ENCODE measurements at places on chromosomes 2 and 18.

DNA sequence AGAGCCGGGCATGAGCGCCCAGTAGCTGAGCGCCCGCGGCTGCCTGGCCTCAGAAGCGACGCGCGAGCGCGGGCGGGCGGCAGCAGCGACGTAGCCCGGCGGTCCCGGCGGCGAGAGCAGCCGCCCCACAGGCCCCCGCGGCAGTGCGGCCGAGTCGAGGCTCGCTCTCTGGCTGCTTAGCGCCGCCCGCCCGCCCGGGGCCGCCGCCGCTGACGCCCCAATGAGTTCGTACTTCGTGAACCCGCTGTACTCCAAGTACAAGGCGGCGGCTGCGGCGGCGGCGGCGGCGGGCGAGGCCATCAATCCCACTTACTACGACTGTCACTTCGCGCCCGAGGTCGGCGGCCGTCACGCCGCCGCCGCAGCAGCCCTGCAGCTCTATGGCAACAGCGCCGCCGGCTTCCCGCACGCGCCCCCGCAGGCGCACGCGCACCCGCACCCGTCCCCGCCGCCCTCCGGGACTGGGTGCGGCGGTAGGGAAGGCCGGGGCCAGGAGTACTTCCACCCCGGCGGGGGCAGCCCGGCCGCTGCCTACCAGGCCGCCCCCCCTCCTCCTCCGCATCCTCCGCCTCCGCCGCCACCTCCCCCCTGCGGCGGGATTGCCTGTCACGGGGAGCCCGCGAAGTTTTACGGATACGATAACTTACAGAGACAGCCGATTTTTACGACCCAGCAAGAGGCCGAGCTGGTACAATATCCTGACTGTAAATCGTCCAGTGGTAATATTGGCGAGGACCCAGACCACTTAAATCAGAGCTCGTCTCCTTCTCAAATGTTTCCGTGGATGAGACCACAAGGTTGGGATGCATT is 847 bp downstream of the HOXD8 start:
- DNase-seq: no peak

DNA sequence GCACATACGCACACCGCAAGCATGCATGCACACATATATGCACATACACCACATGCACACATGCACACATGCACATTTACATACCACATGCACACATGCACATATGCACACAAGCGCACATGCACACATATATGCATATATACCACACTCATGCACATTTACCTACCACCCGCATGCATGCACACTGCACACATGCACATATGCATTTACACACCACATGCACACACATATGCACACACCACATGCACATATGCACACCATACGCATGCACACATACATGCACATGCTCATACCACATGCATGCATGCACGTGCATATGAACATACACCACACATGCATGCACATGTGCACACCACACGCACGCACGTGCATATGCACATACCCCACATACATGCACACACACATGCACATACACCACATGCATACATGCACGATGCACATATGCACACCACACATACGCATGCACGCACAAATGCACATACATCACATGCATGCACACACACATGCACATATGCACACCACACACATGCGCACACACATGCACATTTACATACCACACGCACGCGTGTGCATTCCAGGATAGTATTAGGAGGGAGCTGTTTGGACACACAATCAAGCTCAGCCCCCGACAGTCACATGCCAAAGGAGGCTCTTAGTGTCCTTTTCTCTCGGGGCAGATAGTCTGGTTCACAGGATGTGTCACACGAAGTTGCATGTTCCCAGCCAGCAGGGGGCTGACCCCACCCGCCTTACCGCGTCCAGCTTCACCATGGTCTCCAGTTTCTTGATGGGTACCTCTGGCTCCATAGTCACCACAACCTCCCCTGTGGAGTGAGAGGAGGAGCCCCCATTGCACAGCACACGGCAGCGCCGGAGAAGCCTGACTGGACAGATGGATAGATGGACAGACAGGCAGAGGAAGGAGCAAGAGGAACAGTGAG is 5.9 kb downstream of the OTOF start:
- DNase-seq: no peak

- DNase-seq: no peak
Measured at GRCh38 chr2:119795309-119796303, 35.9 kb downstream of the PTPN4 start.

GRCh38 chr2:50922506-50922905 is 109.4 kb downstream of the NRXN1 start:
- DNase-seq: no peak

GRCh38 chr2:112483042-112483473 is 1.1 kb downstream of the TTL start:
- no peak for DNase-seq

DNA sequence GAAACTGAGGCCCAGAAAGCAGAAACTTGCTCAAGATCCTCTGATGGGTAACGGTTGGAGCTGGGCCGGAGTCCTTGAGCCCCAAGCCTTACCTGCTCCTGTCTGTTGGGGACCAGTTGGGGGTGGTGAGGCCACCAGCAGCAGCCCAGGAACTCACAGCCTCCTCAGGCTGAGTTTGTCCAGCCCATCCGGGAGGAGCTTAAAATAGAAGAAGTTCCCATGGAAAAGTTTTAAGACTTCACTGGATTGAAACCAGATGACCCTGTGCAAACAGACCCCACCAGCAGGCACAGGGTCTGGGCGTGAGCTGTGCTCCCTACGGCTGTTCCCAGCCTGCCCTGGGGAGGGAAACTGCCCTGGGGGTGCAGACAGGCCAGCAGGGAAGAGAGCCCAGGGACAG is 40.6 kb upstream of the FOSL2 start:
- no peak for DNase-seq

DNA sequence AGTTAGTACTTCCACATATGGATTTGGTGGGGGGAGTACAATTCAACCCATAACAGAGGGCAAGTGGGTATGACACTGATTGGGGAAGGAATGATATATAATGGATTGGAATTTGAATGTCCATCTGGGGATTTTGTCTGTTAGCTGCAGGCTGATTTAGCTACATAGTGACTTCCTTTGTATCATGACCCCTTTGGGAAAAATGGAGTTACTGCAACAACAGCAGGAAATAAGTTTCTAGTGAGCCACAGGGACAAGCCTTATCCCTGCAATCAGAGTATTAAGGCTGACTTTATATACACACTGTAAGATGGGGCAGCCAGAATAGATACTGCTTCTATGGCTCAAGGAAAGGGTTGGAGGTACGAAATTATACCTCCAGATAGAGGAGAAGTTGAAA is 404.4 kb upstream of the MEIS1 start:
- no peak for DNase-seq

GRCh38 chr2:86204458-86204857 is 5.2 kb downstream of the MRPL35 start:
- no peak for DNase-seq

DNA sequence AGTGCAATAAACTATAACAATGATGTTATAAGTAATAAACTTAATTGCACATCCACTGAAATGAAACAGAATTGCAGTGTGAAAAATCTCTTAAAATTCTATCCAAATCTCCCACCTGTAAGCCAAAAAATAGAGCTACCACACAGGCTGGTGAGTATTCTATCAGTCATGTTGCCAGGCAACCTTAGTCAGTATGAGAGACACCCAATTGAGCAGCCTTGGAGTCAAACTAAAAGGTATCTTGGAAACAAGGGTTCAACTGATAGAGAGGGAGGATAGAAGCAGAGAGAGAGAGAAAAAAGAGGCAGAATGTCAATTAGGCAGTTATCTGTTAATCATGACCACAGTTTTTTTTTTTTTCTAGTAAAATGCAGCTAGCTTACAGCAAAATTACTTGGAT is 45.8 kb downstream of the GALNT13 start:
- no peak for DNase-seq

- no peak for DNase-seq
Measured at GRCh38 chr2:3604991-3605961, 10.4 kb downstream of the COLEC11 start.

DNA sequence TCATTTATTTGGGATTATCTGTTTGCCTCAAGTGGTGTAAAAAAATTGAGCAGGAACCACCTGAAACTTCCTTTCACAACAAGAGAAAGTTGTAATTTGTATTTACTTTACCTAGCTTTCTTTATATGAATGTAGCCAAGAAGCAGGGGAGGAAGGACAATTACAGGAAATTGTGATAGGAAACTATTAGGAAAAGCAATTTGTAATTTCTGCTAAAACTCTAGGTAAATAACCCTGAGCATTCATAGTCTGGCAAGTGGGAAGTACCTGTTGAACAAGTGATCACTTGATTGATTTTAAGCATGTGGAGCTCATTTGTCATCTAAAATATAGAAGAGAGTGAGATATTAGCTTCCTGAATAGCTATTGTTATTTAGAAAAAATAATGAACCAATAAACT is 5.0 kb downstream of the TFPI start:
- DNase-seq: no peak

GRCh38 chr18:58264840-58265239 is 220.8 kb downstream of the NEDD4L start:
- no peak for DNase-seq

DNA sequence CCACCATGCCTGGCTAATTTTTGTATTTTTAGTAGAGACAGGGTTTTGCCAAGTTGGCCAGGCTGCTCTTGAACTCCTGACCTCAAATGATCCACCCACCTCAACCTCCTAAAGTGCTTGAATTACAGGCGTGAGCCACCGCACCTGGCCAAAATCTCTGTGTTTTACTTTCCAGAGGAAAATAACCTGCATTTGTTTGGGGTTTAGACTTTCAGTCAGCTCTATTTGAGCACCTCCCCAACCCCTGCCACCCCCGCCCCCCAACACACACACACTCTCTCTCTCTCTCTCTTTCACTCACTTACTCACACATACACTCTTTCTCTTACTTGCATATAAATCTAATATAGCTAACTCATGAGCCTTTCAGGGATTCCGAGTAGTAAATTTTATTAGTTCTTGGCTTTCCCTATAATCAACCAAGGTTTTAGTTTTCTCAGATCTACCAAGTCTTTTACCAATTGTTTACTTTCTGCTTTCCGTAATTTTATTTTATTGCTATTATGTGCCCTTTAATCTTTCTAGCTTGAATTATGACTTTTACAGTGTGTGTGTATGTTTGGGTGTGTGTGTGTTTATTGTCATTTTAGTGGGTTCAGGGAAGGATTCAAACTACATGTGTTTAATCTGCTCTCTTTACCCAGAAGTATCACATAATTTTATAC is 24.5 kb downstream of the MFSD6 start:
- no peak for DNase-seq

DNA sequence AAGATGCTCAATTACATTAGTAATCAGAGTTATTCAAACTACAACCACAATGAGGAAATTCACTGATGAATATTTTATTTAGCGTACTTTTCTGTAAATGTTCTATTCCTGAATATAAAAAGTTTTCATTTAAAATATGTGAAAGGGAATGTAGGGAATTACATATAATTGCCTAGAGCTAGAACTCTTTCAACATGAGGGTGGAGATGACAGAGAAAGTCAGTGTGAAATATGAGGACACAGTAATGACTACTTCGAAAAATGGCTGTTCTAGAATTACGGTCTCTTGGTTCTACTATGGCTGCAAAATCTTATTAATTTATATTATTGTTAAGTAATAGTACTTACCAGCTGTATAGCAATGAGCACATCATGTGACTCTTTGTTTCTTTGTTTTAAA is 1647.4 kb upstream of the PIK3C3 start:
- no peak for DNase-seq

GRCh38 chr2:86274265-86274917 is 63.0 kb downstream of the REEP1 start:
- DNase-seq: no peak

GRCh38 chr2:219500135-219500534 is 1.4 kb downstream of the GMPPA start:
- DNase-seq: no peak

DNA sequence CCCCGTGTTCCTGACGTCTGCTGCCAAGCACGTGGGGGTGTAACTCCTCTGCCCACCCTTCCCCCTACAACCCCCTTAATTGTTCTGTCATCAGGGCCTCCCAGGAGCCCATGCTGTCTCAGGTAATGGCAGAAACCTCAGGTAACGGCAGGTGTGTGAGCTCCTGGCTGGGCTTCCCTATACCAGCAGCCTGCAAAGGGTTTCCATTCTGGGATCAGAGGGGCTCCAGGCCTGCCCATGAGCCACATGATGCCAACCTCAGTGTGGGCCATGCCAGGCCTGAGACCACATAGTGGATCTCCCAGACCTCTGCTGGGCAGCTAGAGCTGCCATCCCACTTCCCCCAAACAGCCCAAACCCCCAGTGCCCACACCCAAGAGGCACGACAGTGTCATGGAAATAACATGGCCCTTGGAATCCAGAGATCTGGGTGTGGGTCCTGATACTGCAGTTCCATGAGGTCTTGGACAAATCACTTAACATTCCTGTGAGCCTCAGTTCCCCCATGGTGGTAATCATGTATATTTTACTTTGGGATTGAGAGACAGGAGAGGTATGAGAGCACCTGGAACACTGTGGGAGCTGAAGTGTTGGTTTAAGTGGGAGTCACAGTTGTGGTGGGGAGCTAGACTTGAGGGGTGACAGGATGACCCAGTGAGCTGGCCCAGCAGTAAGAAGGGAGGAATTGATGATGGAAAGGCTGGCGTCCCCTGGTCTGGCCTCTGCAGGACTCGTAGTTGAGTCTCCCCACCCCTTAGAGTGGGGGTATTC is 59.6 kb downstream of the ATOH8 start:
- DNase-seq: no peak

- DNase-seq: no peak
Measured at GRCh38 chr2:122094557-122094956, 339.1 kb downstream of the TSN start.

- DNase-seq: no peak
Measured at GRCh38 chr2:6641956-6642355, 223.8 kb downstream of the CMPK2 start.

DNA sequence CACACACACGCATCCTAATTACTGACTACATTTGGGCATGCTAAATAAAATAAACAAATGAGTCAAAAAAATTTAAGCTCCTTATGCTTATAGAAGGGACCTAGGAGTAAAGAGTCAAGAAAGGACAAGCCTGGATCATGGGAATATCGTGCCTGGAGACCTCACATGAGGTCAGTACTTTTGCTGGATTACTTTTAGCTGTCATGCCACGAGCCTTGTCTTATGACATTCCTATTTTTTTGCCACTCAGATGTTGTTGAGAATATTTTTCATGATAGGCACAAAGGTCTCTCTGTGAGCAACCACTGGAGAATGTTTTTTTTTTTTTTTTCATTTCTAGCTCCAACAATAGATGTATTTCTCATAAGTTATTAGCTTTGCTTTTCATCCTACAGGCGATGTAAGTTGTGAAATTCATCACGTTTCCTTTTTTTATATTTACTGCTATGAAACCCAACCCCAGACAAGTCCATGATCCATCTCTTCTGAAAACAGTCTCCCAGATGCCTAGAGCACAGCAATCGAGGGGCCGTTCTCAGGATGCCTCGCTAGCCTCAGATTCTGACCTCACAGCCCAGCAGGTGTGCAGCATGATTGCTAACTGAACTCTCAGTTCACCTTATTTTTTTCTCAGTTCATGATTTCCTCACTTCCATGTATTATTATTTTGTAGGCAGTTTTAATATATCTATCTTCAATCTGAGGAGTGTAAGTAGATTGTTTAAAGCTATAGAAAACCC is 464.5 kb downstream of the IRS1 start:
- DNase-seq: no peak

Measured in stimulated activated CD8-positive, alpha-beta memory T cell treated with anti-CD3 and anti-CD28 coated beads, Interleukin-7, amount 100 ng/mL, for 24 hours (primary cell).